ENCODE measurements at places on chromosomes 5 and 9. TPM values are rescaled to one million over a fixed set of nuclear protein-coding genes. Genes with fewer than 3 reads are reported as not detected.

The SPATA6L gene
- 1.7 TPM for total RNA-seq

DNA sequence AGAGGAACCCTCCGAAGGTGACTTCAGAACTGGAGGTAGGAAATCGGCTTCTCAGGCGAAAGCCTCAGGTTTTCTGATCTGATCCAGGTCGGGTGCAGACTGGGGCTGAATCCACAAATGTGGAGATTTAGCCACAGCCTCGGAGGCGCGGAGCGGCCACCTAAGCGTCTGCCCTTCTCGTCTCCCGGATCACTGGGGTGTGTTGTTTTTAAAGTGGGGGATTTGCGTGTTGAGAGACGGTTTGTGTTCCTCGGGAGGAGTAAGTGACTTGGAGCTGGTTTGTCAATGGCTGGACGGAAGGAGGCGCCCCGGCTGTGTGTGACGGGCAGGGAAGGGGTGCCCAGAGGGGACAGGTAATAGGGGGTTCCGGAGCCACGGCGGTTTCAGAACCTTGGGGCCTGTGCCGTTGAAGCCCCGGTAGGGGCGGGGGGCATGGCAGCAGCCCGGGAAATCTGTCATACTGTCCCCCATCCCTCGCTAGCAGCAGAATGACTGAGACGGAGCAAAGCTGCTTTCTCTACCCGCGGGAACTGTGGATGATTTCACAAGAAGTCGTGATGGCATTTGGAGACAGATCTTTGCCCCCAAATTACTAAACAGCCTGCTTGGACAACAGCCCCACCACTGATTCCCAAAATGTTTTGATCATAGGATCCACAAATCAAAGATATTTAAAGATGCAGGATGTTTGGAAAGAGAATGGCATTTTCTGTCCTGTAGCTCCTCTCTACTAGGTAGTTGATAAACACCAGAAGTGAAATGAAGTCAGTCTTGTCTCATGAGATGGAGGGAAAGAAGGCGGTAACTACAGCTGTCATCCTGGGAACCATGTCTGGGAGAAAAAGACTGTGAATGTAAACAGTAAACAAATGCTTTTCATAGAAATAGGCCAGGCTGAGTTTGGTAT is 216.5 kb downstream of the PDZD2 start:
- ATAC-seq: peak; percentile 61

DNA sequence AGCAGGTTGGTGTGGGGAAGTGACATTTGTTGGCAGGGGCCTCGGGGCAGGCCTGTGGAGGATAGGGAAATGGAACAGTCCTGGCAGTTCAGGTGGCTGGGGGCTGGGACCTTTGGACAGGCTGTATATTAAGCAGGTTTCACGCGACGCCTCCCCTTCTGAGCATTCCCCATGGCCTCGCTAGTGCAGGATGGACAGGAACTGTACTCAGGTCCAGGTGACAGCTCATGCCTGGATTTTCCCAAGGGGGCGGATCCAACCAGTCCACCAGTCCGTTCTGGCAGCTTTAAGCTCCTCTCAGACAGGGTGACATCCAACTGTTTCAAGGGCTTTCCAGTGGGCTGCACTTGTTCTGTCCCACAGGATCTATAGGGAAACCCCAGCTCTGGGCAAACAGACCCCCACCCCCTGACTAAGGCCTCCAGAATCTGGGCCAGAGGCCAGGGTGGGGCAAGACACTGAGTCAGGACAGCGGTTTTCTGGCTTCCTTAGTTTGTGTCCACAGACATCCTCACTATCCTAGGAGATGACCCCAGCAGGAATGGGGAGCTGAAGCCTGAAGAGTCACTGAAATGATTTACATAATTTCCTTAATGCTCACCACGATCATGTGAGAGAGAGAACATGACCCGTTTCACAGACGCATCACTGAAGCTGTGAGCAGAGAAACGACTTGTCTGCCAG is 20.9 kb downstream of the CSF2 start:
- ATAC-seq: peak; percentile 31

GRCh38 chr9:92728831-92729734 is 35.5 kb downstream of the BICD2 start:
- no peak for ATAC-seq

GRCh38 chr9:89295400-89295799 is 15.6 kb upstream of the CKS2 start:
- ATAC-seq: no peak

DNA sequence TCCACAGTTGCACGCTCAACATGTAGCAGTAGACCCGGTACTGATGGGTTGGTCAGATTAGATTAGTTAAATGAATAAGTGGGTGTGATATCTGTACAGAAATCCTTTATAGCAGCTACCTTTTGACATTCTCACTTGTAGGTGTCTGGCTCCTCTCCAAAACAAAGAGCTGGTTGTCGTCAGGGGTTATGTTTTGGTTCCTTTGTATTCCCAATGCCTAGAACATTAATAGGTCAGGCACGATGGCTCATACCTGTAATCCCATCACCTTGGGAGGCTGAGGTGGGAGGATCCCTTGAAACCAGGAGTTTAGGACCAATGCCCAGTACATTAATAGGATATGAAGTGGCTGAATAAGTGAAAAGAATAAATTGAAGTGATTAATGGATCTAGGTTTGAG is 182.1 kb downstream of the SNCAIP start:
- ATAC-seq: no peak

The TMEM252 gene
- not detected for total RNA-seq

- ATAC-seq: peak; percentile 89
Observed at GRCh38 chr5:80754900-80755299, 100.1 kb upstream of the DHFR start.

DNA sequence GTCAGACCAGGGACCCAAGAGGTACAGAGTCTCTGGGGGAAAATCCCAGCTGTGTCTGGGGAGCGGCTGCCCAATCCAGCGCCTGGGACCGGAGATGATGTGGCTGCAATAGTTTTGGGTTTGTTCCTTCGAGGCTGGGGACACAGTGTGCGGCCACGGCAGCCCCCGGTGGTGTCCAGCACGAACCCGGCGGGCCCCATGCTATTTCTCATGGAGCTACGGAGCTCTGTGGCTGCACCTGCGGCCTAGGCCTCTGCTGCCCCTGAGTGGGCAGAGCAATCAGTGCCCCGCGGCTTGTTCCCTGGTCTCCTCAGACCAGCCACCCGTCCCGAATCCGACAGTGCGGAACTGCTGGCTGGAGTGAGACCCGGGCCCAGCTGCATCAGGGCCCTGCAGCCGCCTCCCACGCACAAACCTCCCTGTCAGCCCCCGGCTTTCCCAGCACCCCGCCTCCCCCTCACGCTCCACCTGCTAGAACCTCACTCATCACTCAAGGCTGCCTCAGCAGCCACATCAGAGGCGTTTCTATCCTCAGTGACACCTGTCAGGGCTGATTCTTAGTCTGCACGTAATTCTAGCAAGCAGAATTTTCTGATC is 29.0 kb downstream of the SARDH start:
- ATAC-seq: no peak

Measured in motor neuron (in vitro differentiated cells).